ENCODE measurements at places on chromosomes 7 and 10.

GRCh38 chr7:159152816-159153215, 8.1 kb upstream of the VIPR2 start:
- DNase-seq, result no peak

DNA sequence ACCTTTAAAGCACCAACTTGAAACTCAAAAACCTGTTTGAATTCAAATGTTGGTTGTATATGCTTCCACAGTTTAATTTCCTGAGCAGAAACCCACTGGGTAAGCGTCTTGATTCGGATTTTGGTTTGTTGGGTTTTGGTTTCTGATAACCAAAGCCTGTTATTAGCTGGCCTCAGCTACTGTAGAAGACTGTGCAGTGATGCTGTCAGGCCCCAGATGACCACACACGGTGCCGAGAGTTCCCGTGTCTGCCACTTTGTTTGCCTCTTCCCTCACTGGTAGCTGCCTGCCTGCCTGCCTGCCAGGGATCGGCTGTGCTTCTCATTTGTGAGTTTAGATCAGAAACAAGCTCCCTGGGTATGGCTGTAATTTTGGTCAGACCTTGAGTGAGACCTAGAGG, 5.6 kb downstream of the MDH2 start:
- DNase-seq, result no peak

DNA sequence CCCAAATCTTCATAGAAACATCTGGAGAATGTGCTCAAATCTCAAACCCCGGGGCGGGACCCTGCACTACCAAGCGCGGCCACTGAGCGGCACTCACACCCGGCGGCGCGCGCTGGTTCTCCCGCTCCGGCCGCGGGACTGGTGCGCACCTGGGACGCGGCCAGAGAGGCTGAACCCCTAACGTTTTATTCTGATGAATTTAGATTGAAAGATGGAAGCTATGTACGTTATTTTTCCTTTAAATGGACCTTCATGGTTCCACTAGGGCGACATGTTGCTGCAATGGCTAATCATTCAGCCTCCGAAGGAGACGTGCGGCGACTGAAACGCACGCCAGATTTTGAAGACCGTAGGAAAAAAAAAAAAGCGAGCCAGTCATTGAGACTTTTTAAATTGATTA, 107.0 kb upstream of the INSIG1 start:
- DNase-seq, result peak; percentile 66

- no peak for DNase-seq
Observed at GRCh38 chr10:22931948-22932347, 4.1 kb downstream of the ARMC3 start.

- DNase-seq, result no peak
Observed at GRCh38 chr7:38229386-38229785, 44.0 kb downstream of the TARP start.

DNA sequence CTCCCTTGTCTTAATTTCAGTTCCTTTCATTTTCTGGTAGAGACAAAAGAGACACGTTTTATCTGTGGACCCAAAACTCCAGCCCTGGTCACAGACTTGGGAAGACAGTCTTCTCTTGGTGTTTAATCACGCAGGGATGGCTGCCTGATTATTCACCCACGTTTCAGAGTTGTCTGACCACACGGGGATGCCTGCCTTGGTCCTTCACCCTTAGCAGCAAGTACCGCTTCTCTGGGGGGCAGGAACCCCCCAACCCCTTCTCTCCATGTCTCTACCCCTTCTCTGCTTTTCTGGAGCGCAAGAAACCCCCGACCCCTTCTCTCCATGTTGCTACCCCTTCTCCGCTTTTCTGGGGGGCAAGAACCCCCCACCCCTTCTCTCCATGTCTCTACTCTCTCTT, 95.8 kb downstream of the MACC1 start:
- no peak for DNase-seq

DNA sequence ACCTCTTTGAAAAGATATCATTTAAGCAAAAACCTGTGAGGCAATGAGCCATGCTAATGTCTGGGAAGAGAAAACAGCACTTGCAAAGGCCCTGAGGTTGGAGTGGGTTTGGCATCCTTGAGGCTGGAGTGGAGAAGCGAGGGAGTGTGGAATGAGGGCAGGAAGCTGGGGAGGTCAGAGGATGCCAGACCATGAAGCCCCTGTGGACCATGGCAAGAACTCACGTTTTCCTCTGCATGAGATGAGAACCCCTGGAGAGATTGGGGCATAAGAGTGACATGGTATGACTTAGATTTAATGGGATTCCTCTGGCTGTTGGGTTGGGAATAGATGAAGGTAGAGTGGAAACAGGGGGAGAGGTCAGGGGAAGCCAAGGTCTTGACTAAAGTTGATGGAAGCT, 49.4 kb downstream of the GPR26 start:
- no peak for DNase-seq

- no peak for DNase-seq
Observed at GRCh38 chr10:6838118-6838517, 258.0 kb upstream of the PRKCQ start.

- DNase-seq, result no peak
Observed at GRCh38 chr7:23712368-23713284, 2.6 kb downstream of the STK31 start.

- no peak for DNase-seq
Observed at GRCh38 chr10:106296750-106297392, 867.6 kb downstream of the SORCS1 start.

DNA sequence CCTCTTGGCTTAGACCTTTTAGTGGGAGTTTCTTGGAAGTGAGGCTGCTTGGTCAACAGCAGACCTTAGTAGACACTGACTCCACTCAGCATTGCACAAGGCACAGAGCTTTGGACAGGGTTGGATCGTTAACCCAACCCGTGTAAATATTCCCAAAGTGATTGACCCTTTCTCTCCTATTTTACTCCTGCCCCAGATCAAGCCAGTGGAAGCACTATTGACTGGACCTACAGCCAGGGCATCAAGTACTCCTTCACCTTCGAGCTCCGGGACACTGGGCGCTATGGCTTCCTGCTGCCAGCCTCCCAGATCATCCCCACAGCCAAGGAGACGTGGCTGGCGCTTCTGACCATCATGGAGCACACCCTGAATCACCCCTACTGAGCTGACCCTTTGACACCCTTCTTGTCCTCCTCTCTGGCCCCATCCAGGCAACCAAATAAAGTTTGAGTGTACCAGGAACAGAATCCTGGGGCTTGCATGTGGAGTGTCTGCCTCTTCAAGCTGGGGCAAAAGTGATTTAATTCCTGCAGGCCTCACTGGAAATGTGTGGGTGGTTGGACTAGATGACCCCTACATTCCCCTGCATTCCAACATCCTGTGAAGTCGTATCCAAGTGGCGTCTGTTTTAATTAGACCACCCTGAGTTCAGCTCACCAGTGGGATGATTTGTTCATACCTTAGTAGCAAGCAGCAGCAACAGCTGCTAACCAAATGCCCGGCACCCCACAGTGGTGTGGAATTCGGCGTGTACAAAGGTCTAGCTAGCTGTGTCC, 7.5 kb downstream of the CPA1 start:
- DNase-seq, result no peak

GRCh38 chr7:151793991-151794507, 82.9 kb downstream of the PRKAG2 start:
- DNase-seq, result no peak

GRCh38 chr7:97094284-97094930, 23.1 kb upstream of the SDHAF3 start:
- no peak for DNase-seq

- DNase-seq, result no peak
Observed at GRCh38 chr7:135207406-135208101, 3.8 kb downstream of the WDR91 start.

- no peak for DNase-seq
Observed at GRCh38 chr7:143900230-143900766, 1.7 kb downstream of the TCAF1 start.

DNA sequence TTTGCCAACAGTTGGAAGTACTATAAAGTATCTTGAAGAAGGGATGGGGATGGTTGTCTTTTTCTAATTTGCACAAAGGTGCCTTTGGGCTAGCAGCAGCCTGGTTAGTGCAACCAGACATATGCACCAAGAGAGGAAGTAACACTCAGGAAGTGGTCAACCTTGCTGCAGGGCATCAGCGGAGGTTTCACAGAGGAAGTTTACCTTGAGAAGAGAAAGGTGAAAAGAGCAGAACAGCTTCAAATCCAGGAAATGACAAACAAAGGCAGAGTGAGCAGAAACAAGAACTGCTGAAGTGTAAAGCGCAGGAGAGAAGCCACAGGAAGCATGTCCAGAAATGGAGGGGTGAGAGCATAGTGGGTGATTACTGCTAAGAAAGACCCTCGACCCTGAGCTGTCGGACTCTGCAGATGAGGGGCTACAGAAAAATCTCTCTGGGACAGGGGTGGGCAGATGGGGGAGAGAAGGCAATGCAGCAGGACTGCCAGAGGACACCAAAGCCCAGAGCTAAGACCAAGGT, 66.9 kb downstream of the STK17A start:
- peak; percentile 53 for DNase-seq

- DNase-seq, result peak; percentile 59
Observed at GRCh38 chr7:2530071-2530987, 10.8 kb downstream of the LFNG start.

DNA sequence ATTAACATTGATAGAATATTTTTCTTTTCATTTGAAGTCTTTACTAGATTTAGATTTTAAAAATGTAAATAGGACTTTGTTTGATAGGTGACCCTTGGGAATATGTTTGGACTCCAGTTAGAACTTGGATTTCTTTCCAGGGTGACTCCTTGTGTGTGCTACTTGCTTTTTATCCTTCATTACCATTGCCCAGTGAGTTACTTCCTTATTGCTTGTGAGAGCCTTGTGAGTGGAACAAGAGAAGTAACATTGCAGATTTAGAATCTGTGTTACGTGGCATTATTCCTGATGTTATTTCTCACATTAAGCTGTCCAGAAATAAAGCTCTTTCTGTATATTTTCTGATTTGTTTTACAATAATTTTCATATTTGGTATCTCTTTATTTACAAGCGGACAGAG, 128.0 kb upstream of the LRGUK start:
- no peak for DNase-seq

DNA sequence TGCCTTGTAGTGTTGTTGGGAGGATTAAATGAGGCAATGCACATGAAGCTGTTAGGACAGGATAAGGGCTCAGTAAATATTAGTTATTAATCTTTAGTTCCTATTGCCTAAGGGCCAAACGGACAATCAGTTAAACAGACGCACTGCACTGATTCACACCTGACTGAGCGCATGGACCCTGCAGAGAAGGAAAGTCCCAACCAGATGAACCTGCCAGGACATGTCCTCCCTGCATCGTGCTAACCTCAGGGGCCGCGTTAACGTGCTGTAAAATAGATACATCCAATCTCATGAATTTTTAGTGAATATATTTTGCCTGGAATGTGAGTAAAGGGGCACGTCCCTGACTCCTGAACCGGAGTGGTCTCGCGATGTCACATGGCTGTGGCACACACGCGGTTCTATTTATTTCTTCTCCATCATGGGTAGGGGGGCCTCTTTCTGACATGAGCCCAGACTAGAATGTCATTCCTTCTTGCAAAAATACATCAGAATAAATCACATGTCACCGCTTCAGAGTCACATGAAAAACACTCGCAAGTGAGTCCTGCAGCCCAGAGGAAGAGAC, 12.3 kb downstream of the ADARB2 start:
- DNase-seq, result no peak

- DNase-seq, result no peak
Observed at GRCh38 chr7:95881597-95881996, 109.2 kb downstream of the DYNC1I1 start.

- peak; percentile 22 for DNase-seq
Observed at GRCh38 chr10:79137826-79138225, 69.1 kb downstream of the ZMIZ1 start.

- DNase-seq, result no peak
Observed at GRCh38 chr7:129095258-129095657, 40.3 kb upstream of the TNPO3 start.

GRCh38 chr10:90398566-90398965, 459.3 kb downstream of the HTR7 start:
- DNase-seq, result no peak

GRCh38 chr7:70188901-70189650, 590.8 kb downstream of the AUTS2 start:
- no peak for DNase-seq

DNA sequence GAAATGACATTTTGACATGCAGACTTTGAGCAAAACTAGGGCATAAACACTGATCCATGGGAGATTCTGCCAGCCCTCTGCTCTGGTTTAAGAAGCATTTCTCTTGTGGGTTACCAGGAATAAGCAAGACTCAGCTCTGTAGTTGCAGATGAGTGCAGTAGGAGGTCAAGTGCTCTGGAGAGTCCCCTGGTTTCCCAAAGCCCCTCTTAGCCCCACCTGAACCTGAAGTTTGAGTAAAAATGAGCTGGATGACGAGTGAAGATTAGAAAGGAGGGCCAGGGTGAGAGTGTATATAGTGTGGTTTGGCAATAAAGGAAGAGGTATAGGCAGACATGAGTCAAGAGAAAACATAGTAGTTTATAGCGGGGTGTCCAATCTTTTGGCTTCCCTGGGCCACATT, 220.3 kb downstream of the ARL4A start:
- no peak for DNase-seq

- DNase-seq, result no peak
Observed at GRCh38 chr7:93015101-93015778, 102.5 kb downstream of the SAMD9 start.

DNA sequence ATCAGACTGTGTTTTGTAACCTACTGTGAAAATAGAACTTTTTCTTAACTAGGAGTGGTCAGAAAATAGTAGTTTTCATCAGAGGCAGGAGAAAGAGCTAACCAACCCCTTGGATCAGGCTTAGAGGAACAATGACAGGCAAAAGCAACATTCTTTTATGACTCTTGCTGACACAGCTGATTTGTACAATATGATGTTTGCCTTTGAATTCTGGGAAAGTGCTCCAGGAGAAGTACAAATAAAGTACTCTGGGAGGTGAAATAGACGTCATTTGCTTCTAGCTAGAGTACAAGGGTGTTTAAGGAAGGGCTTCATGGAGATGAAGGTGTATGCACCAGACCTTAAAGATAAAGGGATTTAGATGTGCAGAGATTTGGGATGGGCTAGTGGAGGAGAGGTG, 75.1 kb upstream of the KIAA1217 start:
- DNase-seq, result no peak

DNA sequence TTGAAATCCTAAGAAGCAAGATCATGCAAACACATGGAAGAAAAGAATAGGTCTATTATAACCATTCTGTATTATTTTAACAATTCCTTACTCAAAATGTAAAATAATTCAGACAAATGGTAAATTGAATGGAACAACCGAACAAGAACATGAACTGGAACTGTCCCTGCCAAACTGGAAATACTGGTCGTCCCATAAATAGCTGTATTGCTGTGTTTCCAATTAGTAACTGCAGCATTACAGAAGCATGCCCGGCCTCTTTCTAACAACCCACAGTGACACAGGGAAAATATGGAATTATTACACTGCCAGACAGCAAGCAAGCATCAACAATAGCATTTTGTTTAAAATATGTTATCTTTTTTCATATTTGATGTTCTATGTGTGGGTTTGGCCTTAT, 1138.5 kb upstream of the PHF14 start:
- no peak for DNase-seq

DNA sequence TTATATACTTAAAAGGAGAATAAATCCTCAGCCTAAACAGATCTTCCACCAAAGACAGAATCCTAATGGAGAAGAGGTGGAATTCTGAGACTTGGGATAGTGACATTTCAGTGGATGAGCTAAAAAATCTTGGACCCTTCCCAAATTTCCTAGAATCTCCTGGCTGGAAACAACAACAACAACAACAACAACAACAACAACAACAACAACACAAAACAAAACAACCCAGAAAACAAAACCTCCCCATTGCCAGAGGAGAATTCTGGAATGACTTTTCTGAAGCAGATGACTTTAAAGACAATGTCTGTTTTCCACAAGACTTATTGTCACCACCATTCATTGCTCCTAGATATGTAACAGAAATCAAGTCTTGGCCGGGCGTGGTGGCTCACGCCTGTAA, 322.1 kb downstream of the ARL4A start:
- no peak for DNase-seq

- DNase-seq, result no peak
Observed at GRCh38 chr10:11457336-11457735, 154.1 kb downstream of the USP6NL start.

Data from activated T-cell treated with anti-CD3 and anti-CD28 coated beads for 24 hours (primary cell).